Activated CD4-positive, alpha-beta T cell treated with anti-CD3 and anti-CD28 coated beads, Interleukin-2, amount 50 U/mL, for 48 hours (primary cell): ENCODE measurements at places on chromosomes 7 and 10.

DNA sequence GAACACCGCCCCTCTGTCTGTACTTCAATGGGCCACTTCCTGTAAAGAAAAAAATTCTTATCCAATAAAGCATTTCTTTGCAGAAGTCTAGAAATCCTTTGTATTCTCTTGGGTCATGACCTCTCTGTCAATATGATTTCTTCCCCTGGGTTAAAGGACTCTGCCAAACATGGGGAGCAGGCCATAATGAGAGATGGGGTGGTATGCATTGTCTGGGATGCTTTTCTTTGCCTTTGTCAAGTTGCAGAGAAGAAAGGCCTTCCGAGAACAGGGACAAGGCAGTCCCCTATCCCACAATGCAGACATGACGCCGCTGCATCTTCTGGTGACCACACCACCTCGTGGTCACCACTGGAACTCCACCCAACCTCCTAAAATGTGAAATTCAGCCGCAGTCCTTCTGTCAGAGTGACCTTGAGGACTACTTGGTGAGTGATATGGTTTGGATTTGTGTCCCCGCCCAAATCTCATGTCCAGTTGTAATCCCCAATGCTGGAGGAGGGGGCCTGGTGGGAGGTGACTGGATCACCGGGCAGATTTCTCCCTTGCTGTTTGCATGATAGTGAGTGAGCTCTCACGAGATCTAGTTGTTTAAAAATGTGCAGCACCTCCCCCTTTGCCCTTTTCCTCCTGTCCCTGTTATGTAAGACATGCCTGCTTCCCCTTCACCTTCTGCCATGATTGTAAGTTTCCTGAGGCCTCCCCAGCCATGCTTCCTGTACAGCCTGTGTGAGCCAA is 15.2 kb upstream of the FRMPD2 start:
- peak; percentile 58 for DNase-seq

DNA sequence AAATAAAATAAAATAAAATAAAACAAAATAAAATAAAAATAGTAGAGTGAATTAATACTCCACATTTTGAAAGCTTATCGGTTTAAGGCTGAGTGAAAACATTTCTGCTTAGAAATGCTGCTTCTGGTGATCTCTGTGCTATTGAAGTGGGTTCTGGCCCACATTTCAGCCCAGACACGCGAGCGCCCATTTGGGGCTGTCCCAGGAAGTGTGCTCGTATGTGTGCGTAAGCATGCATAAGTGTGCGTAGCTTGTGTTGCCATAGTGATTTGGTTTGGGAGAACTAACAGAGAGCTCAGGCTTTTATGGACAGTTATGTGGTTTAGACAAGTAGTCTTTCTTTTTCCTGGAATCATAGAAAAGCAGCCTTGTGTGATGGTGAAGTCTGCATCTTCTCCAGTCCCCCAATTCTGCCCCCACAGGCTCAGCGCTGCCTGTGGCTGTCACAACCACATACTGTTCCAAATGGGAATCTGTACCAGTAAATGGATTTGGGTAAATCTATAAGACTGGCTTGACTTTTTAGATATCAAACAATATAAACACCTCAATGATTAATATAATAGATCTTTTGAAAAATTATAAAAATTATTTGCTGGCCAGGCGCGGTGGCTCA is 29.8 kb upstream of the PURB start:
- peak; percentile 65 for DNase-seq

- peak; percentile 35 for DNase-seq
These were observed 6.4 kb downstream of the AGBL3 start for GRCh38 chr7:134992626-134993179.

- no peak for DNase-seq
These were observed 342 bp downstream of the OR2AE1 start for GRCh38 chr7:99876491-99876890.

- no peak for DNase-seq
These were observed 7.4 kb downstream of the MCM10 start for GRCh38 chr10:13168781-13169180.

DNA sequence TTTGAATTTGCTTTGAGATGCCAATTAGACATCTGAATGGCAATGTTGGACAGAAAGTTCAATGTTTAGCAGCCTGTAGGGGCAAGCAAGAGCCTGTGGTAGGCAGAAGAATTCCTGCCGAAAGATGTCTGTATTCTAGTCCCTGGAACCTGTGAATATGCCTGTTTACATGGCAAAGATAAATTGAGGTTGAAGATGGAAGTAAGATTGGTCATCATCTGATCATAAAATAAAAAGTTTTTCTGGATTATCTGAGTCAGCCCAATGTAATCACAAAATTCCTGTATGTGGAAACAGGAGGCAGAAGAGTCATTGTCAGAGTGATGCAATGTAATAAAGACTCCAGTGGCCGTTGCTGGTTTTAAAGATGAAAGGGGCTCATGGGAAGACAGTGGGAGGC is 430.5 kb downstream of the MDFIC start:
- DNase-seq: no peak

- no peak for DNase-seq
These were observed 40.9 kb upstream of the BTBD16 start for GRCh38 chr10:122230222-122230621.
